ENCODE measurements at places on chromosomes 2 and 18. TPM values are rescaled to one million over a fixed set of nuclear protein-coding genes. Genes with fewer than 3 reads are reported as not detected.

The LYPD1 gene
- 34.5 TPM for total RNA-seq

The POLR1B gene
- total RNA-seq = 16.0 TPM

The CCDC178 gene
- 0.43 TPM for total RNA-seq

The IL1B gene
- 2.6 TPM for total RNA-seq

The GRHL1 gene
- 1.7 TPM for total RNA-seq

DNA sequence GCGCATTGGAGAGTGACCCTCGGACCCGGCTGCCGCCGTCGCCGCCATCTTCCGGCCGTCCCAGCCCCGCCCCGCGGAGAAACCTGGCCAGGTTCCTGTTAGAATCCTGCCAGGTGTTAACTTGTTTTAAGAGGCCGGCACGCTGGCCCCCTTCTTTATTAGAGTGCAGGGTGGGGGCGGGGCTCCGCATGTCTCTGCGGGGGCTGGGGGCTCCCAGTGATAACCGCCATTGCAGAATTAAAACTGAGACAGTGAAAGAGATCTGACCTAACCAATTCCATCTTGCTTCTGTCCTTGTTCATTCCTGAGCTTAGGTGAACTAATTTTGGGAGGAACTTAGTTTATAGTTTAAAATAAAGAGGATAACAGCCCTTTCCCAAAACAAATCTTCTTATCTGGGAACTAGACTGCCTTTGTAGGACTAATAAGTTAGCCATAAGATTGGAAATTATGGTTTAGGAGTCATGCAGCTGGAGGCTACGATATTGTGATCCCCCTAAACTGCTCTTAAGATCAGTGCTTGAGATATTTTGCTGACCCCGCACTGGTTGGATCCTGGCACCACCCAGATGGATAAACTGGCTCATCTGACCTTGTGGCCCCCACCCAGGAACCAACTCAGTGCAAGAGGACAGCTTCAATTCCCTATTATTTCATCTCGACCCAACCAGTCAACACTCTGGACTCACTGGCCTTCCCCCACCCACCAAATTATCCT is 543 bp upstream of the STARD7 start:
- no peak for DNase-seq

DNA sequence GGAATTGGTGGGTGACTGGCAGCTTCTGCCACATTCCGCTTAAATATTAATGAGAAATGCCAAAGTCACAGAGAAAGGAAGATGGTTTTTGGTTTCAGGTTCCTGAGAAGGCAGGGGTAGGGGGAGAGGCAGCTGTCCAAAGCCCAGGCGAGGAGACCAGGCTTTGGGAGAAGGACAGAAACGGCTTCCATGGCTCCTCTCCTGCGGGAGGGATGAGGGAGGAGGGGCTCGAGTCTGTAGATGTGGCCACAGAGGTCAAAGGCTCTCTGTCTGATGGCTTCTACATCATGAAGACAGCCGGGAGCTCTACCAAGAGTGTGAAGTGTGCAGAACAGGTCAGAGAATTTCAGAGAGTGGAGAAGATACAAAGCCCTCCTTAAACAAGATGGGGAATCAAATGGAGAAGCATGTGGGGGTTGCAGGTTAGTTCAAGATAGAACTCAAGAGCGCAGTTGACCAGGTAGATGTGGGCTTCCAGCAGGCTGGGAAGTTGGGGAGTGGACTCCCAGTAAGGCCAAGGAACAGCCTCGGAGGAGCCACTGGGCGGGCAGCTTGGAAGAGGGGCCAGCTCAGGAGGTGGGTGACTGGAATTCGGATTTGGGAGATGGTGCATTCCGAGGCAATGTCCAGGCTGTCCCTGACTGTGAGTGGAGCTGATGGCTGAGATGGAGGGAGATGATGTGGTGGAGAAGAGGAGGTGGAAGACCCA is 23.8 kb upstream of the HPCAL1 start:
- no peak for DNase-seq
